ENCODE measurements at places on chromosomes 4 and X.

- no peak for DNase-seq
Measured at GRCh38 chrX:20056704-20057103, 60.0 kb downstream of the MAP7D2 start.

DNA sequence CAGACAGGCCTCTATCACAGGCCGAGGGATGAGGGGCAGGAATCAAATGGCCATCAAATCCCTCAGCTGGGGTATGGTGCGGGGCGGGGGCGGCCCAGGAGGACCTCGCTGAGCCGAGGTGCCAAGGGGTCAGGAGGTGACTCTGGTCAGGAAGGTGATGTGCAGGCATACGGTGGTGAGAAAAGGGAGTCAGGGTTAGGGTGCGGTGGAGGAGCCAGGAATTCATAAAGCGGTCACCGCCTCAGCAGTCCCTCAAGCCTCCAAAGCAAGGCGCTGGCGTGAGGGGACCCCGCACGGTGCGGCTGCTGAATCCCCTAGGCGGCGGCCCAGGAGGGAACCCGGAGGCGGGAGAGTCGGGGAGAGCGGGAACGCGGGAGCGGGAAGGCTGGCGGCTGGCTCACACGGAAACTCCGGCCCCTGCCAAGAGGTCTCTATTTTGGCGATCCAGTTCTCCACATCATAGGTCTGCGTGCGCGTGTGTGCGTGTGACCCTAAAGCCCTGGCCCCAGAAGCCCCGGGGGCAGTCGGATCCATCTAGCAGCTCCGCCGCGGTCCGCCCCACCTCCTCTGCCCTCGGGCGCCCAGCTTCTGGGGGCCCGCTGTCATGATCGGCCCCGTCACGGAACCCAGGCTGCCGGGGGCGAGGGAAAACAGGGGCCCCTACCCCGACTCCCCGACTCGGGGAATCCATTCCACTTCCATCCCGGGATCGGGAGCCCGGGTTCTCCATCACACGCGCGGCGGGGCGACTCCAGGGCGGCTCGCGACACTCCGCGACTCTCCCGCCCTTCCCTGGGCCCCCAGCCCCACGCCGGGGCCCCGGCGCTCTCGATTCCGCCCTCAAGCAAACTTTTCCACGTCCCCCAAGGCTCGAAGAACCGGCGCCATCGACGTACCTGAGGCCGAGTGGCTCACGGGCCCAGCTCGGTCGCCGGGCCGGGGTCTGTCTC lies 593 bp downstream of the ELF4 start:
- no peak for DNase-seq

GRCh38 chr4:152100379-152101201 lies 339.8 kb upstream of the GATB start:
- DNase-seq: no peak

- DNase-seq: no peak
Measured at GRCh38 chr4:16532240-16532970, 306.1 kb upstream of the TAPT1 start.

GRCh38 chr4:84726356-84726755 lies 143.4 kb downstream of the CDS1 start:
- no peak for DNase-seq

Measured in right renal cortex interstitium (tissue), 3 donors.